ENCODE measurements at places on chromosomes 4 and X.

GRCh38 chr4:81607950-81608349, 136.2 kb upstream of the RASGEF1B start:
- no peak for DNase-seq

DNA sequence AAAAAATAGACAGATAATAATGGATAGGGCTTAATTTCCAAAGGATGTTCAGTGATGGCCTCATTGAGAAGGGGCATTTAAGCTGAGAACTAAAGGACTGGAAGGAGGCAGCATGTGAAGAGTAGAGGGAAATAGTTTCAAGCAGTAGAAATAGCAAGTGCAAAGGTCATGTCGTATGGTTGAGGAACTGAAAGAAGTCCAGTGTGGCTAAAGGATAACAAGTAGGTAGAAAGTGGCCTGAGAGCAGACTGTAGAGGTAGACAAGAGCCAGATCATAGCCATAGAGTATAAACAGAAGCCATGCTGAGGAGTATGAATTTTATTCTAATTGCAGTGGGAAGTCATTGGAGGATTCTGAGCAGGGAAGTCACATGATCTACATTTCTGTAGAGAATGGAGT, 72.3 kb downstream of the GRIA3 start:
- DNase-seq = no peak

GRCh38 chrX:45557387-45557786, 356.7 kb upstream of the DIPK2B start:
- DNase-seq = no peak

DNA sequence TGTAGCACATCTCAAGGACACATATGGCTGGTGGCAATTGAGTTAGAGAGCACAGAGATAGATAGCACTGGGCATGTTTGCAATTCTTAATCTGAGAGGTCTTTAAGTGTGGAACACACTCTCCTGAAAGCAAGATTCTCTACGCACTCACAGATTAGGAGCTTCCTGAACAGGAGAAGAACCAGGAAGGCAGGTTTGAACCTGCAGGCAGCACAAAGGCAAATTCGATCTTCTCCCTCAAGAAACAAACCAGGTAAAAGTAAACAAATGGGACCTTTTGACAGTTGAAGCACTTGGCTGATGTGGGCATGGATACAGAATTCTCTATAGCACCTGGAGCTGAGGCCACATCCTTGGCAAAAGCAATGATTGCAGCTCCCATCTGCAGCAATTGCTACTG, 24.3 kb downstream of the HS3ST1 start:
- no peak for DNase-seq

GRCh38 chr4:1720163-1720983, 750 bp downstream of the TMEM129 start:
- DNase-seq = no peak

DNA sequence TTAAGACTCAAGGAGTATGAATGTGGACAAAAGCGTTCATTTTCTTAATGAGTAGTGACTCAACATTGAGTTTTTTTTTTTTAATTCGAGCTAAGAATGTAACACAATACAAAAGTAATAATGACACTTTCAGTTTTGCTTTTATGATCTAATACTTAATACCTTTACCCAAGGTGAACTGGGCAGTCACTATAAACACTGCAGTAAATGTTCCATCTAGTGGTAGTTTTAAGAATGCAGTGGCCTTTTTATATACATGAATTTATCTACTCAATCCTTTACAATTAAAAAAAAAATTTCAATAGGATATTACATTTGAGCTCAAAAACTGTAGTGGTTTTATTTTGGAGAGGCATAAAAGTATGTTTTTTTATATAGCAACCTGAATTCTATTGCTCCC, 33.9 kb downstream of the PDK3 start:
- no peak for DNase-seq

DNA sequence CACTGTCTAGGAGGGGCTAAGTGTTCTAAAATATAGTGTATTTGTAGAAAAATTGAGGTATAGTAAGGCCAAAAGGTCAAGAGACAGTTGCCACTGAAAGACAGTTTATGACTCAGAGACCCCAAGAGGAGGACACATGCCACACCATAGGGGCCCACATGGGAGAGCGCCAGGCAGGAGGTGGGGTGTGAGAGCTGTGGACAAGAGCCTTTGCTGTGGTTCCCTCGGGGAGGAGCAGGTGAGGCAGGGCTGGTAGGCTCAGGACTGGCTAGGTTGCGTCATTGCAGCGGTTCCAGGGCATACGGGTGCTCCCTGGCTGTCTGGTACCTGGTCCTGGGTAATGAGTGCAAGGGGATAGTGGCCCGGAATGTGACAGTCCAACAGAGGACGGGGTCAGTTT, 37.6 kb downstream of the CCNQ start:
- DNase-seq = no peak

DNA sequence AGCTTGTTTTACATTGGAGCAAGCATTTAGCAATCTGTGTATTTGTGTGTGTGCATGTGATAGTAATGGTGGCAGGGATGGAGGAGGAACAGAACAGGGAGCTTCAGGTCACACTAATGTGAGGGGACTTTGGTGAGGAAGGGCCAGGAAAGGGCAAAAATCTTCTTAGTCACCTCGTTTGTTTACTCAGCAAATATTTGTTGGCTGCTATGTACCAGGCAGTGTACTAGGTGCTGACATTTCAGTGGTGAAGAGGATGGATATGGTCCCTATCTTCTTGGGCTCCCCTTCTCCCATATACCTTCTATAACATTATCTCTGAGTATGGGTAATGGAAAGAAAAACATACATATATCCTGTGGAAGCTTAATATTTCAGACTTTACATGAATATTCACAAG, 48.5 kb upstream of the HDAC8 start:
- no peak for DNase-seq

DNA sequence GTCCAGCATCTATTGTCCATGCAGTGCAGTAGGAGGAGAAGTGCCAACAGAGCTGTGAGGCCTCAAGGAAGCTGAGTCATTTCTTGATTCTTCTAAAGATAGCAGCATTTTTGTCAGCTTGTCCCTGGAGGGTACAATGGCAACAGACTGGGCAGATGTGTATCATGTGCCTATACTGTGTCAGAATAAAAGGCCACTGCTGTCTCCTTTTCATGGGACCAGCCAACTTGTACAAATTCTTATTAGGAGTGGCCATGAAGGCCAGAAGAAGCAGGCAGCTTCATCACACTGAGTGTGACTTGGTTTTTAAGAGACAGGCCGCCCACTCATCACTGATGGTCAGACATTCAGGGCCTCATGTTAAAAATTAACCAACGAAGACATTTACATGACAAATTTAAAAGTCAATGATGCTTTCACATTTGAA, 185.0 kb upstream of the FAM241A start:
- DNase-seq = no peak

DNA sequence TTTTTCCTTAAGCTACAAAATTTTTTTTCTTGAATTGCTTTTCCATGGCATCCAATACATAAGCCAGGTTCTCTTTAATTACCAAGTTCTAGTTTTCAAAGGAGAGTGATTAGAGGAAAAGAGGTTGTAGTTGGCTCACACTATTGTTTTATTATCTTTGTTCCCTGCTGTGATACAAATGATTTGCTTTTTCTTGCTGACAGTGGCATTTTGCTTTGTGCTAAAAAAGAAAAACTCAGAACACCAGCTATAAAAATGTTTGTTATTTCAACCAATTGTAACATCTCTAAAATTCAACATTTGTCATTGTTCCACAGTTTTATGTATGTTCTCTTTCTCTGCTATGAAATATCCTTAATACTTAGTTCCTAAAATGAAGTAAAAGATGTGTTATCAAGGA, 1817.2 kb downstream of the STIM2 start:
- no peak for DNase-seq

- no peak for DNase-seq
These were observed 17.4 kb upstream of the ADH4 start for GRCh38 chr4:99161373-99162099.

DNA sequence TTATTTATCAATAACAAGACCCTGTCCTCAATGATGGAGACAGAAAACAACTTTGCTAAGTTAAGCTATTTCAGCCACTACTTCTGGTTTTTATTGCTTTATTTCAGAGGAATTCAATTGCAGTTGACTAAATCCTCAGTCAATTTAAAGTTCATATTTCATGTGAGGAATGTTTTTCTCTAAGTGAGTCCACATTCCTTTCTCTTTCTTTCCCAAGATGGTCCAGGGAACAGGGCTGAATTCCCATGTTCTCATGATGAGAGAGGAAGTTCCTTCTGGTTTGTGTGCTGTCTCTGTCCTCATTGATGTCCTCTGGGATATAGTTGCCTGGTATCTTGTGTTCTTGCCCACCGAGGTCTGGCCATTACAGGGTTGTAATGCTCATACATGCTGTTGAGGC, 117.2 kb downstream of the SLIT2 start:
- no peak for DNase-seq

DNA sequence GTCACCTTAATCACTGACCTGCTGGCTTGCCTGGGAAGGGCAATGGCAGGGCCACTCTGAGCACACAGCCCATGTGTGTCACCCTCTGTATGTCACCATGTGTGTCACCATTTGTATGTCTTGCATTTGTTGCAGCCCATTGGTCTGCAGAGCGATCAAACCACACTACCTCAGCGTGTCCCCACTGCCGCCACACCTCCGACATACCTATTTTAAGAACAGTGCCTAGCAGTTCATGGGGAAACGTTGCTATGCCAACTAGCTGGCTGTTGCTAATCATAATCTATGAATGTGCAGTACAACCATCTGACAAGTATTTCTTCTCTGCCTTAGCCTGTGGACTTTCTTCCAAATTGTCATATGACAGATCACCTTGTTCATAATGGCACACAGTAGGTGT, 8.0 kb upstream of the CRMP1 start:
- DNase-seq = no peak

GRCh38 chr4:148834804-148835631, 392.8 kb upstream of the NR3C2 start:
- no peak for DNase-seq

GRCh38 chr4:79920163-79920853, 152.7 kb downstream of the ANTXR2 start:
- DNase-seq = no peak
